Right renal pelvis (tissue), 4 donors: ENCODE measurements at places on chromosomes 3 and 15. TPM values are rescaled to one million over a fixed set of nuclear protein-coding genes. Genes with fewer than 3 reads are reported as not detected.

ELL3 gene
- 3.2 TPM for polyA plus RNA-seq

ARHGAP31 gene
- 14.0 TPM for polyA plus RNA-seq

SNAP23 gene
- 114 TPM for polyA plus RNA-seq

PCLAF gene
- 51.2 TPM for polyA plus RNA-seq

C3orf70 gene
- 7.2 TPM for polyA plus RNA-seq

CDCP1 gene
- polyA plus RNA-seq = 1.2 TPM

GRCh38 chr3:122578069-122578740 lies 755 bp downstream of the PARP15 start:
- no peak for DNase-seq

- no peak for DNase-seq
These were observed 363.4 kb upstream of the DPH6 start for GRCh38 chr15:35909414-35909813.

- no peak for DNase-seq
These were observed 37.1 kb downstream of the PHC3 start for GRCh38 chr3:170144437-170144843.

- DNase-seq = no peak
These were observed 199.2 kb downstream of the OTOL1 start for GRCh38 chr3:161695811-161696210.

DNA sequence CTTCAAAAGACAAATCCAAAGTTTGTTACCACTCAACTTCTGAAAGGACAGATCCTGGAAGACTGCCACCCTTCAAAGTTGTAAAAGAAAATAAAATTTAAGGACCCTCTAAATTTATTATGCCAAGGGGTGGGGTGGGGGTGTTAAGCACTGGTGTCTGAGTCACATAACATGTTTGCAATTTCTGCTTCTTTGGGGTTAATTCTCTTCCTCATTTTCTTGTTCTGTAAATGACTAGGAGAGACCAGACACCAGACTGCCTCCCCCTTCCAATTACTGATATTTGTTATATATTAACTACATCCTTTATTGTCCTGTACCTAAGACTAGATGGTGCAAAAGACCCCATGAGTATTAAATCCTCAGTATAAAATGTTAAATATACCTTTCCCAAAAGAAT lies 242.8 kb downstream of the ZNF385D start:
- no peak for DNase-seq

DNA sequence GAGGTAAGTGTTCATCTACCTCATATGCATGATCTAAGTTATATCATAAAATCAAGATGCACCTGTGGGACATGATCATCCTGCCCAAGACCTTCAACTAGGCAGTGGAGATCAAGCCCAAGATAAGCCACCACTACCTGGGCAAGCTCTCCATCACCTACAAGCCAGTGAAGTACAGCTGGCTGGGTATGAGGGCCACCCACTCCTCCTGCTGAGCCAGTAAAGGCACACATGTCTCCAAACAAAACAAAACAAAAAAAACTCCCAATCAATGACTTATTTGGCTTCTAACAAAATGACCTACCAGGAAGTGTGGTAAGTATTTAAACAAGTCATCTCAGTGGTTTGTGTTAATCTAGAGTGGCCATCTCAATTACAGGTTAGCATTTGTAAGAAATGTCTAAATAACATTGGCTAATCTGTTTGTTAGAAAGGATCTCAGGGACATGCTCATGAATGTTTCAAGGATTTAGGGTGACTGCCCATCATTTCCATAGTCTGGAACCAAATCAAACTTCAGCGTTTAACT lies 3.1 kb downstream of the PAQR9 start:
- no peak for DNase-seq

DNA sequence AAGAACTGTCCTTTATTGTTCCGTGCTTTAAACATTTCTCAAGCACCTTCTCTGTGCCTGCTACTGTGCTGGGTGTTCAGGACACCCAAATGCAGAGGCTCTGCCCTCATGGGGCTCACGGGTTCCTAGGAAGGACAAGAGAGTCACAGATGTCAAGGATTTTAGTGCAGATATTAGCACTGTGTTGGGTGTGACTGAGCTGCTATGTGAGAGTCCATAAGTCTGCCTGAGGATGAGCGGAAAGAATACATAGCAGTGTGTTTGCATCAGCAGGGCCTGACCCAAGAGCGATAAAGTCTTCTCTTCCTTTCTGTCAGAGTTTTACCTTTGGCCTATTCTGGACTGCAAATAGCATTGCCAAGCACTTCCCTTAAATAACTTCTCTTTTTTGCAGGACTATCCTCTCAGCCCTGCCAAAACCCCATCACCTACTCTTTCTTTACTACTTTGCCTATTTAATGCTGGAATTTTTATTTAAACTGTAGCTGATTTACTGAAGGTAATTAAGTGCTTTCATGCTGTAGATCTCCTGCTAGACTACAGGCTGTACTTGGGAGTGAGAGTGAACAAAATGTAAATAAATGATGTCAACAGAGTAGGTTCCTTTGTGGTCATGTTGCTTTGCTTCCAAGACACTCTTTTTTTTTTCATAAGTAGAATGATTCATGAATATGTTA lies 459.4 kb upstream of the TPRG1 start:
- no peak for DNase-seq

- no peak for DNase-seq
These were observed 286.4 kb downstream of the ZIC4 start for GRCh38 chr3:147119989-147120388.

DNA sequence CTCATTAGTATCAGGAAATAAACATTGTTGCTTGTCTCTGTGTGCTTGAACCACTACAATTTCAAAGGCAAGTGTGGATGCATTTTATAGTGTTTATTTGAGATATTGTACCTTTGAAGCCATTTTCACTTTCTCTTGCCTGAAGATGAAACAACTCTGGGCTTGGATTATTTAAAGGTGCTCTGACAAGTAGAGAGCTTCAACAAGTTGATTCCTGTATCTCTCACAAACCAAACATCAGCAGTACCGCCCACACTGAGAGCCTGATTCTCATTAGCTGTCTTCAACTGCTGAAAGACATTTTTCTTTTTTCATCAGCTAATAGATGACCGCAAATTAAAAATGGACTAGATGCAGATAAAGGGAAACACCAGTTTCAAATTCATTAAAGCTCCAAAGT lies 806 bp upstream of the CERS3 start:
- DNase-seq = no peak

DNA sequence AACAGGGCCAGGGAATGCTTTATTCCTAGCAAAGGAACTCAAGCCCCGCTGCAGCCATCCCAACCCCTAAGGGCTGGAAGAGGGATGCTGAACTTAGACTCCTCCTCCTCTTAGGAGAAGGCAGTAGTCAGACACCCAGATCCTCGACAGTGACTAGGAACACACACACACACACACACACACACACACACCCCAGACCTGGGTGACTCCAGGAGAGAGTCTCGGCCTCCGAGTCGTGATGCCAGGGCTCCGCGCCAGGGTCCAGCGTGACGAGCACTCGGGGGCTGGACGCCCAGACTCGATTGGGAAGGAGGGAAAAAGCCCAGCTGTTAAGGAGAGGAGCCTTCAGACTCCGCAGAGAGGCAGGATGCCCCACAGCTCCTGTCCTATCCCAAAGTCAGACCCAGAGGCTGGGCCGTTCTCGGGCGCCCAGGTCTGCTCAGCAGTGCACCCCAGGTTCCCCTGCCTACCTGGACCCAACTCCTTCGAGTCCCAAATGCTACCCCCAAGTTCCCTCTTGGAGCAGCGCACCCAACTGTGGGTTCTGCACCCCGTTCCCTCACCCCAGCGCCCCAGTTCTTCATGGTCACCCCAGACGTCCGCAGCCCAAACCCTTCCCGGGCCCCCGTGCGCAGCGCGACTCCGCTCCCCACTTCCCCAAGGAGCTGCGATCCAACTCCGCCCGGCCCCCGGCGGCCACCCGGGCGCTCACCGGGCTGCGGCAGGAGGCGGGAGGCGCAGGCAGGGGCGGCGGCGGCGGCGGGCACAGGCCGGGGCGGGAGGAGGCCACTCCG lies 421 bp downstream of the BMF start:
- DNase-seq = no peak

DNA sequence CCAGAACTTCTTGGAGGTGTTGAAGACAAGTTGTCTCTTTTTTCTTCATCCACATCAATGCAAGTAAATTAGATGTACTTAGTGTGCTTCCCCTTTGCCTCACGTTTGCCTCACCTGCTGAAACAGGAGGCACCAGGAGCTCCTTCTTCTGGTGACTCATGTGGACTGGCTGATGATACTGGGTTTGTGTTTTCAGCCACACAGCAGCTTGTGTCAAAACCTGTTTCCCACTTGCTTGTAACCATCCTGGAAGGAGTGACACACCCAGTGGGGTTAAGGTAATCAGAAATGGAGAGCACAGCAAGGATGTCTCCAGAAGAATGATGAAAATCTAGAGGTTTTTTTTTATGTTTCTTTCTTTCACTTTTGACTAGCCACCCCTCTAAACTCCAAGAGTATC lies 143.3 kb upstream of the RBMS3 start:
- DNase-seq = no peak

DNA sequence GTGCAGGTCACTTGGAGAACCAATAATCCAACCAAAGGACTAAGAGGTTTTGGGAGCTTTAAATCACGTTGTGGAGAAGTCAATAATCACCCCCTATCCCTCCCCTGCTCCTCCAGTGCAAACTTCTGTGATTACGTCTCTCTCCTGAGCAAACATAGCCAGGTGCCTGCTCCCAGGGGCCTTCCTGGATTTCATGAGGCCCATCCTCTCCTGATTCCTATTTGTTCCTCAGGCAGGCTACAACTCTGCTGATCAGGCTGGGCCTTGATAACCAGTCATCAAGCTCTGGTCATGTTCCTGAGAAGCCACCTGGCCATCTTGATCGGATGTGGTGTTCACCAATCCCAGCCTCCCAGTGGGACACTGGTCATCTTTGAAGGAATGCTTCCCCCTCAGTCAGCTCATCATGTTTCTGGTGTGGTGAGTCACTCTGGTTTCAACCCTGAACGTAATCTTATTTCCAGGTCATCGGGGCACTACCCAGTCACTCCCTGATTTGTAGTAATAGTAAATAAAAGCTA lies 2.9 kb upstream of the ZNF710 start:
- DNase-seq = no peak

DNA sequence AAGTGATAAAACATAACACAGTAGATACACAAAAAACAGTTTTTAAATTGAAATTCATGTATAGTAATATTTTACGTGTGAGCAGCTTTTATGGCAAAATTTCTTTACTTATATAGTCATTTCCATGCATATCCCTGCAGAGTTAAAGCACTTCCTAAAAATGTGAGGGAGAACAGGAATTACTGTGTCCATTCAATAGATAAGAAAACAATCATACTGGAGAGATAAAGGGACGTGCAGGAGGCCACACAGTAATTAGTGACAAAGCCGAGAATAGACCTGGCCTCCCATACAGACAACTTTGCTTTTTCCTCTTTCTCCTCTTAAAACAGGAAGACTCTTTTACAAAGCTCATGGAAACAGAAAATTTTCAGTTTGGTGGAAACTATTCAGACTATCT lies 247.5 kb downstream of the CDIN1 start:
- DNase-seq = no peak

DNA sequence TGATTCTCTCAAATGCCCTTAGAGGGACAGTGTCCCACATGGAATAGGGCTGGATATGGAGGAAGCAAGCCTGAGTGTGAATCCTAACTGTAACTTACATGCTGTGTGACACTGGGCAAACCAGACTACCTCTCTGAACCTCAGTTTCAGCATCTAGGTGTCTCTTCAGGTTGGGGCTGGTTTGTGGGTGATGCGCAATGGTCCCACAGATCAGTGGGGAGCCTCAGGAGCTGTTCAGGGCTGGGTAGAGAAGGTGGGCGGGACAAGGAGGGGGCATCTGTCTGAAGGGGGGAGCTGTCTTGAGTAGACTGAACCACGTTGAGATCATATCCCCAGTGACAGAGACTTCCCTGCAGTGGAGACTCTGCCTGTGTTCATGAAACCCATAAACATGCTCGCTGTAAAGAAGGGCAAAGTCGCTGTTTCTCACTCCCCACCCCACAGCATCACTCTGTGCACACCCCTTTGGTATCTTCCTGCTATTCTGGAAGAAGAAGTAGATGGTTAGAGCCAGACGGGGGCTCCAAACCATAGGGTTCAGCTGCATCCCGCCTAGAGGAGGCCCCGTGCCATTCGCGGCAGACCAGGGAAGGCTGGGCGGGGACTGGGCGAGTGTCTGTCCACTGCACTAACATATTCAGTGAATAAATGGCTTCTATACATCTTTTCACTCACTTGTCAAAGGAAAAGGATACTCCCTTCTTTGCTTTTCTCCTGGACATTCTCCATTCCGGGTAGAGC lies 28.4 kb downstream of the SRPRB start:
- no peak for DNase-seq

DNA sequence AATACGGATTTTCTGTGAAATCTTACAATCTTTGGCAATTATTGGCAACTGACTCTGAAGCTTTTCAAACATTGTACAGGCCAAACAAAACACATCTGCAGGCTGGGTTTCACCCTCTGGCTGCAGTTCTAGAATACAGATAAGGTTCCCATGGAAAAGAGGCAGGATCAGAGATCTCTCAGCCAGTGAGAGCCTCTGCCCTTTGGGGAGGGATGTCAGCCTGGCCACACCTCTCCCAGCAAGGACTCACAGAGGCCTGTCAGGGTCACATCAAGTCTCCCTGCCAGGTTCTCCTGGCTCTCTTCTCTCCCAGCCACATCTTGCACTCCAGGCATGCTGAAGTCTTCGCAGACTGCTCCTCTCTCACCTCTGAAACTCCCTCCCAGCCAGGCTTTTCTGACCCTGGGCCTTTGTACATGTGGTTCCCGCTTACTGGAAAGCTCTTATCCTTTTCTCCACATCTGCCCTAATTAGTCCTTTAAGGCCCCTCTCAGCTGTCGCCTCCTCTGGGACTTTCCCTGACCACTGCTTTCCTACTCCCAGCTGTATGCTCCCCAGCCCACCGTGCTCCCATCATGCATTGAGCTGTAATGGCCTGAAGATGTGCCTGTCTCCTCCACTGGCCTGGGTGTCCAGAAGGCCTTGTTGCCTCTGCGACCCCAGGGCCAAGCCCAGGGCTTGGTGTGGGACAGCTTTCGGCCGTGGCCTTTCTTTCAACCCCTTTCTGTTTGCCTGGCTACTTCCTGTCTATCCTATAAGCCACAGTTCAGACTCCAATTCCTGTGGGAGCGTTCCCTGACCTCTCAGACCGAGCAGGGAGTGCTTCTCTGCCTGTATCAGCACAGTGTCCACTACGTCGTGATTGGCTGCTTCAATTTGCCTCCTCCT lies 4.3 kb downstream of the RBP1 start:
- DNase-seq = no peak

DNA sequence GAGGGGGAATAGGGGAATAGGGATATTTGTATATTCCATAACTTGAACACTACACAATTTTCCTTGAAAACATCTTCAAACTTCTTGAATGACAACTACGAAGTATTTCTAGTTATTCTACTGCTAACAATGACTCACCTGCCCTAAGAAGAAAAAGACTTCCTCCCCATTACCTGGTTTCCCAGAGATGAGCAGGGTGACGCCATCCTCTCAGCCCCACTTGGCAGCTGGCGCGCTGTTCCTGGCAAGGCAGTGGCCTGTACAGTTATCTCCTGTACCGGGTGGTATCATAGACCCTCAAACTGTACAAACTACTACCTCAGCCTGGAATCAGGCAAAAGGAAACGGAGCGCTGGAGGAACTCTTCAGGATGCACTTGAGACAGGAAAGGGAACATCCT lies 10.4 kb downstream of the WDR82 start:
- no peak for DNase-seq

GRCh38 chr3:126130981-126131745 lies 47.2 kb upstream of the SLC41A3 start:
- no peak for DNase-seq
